ENCODE measurements at places on chromosomes 2 and 18.

DNA sequence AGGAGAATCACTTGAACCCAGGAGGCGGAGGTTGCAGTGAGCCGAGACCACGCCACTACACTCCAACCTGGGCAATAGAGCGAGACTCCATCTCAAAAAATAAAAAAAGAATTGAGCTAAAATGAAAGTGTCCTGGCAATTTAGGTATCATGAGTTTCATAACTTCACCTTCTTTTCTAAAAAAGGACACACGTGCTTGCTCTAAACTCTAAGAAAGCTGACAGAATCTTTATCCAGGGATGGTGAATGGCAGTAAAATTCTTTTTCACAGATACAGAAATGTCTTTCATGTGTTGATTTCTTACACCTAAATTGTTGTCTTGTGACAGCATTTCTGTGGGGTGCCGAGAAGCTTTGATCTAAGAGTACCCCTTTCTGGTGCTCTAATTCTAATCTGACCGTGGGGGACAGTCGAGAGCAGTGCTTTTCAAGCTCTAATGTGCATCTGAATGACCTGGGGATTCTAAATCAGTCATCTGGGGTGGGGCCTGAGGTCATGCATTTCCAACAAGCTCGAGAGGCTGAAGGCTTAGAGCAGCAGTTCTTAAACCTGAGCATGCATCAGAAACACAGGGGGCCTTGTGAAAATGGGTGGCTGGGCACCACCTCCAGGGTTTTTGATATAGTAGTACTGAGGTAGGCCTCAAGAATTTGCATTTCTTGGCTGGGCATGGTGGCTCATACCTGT, 42.1 kb upstream of the REL start:
- no peak for DNase-seq

DNA sequence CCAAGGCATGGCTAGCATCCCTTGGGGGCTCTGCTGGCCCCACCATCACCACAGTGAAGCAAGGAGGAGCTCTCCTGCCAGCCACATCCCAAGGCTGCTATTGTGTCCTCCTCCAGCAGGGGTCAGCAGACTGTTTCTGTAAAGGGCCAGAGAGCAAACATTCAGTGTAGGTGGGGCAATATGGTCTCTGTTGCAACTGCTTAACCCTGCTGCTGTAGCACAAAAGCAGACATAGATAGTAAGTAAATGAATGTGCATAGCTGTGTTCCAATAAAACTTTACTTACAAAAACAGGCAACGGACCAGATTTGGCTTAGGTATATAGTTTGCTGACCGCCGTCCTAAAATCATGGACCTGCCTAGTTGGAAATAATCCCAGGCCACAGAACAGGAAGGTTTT, 36.4 kb upstream of the ZBTB7C start:
- DNase-seq, result peak; percentile 33

DNA sequence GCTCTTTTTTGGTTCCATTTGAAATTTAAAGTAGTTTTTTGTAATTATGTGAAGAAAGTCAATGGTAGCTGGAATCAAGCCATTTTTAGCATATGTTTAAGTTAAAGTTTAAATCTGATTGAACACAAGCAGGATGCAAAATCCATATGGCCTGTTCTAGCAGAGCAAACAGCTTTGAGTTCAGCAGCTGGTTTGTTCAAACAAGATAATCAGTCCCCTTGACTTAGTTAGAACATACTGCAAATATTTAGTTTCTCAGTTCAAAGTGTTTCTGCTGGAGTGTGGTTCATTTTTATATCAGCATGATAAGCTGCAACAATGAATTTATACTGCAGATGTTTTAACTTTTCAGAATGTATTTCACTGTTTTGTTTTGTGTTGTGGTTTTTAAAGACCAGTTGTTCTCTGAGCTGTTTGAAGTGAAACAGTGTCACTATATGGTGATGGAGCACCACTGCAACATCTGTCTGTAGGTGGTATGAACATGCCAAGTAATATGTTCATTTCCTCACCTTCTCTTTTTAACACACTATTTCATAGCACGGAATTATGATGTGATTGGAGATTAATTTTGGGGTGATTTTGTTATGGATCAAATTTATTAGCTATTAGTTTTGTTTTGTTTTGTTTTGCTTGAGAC, 125.3 kb downstream of the COL4A4 start:
- no peak for DNase-seq

DNA sequence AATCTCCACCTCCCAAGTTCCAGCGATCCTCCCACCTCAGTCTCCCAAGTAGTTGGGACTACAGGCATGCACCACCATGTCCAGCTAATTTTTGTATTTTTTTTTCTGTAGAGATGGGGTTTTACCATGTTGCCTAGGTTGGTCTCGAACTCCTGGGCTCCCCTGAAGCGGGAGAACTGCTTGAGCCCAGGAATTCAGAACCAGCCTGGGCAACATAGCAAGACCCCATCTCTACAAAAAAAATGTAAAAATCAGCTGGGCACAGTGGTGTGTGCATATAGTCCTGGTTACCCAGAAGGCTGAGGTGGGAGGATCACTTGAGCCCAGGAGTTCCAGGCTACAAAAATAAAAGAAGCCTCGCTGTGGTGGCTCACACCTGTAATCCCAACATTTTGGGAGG, 12.0 kb upstream of the ZNF532 start:
- no peak for DNase-seq

- DNase-seq, result no peak
These were observed 22.3 kb downstream of the LRATD1 start for GRCh38 chr2:14654835-14655282.

DNA sequence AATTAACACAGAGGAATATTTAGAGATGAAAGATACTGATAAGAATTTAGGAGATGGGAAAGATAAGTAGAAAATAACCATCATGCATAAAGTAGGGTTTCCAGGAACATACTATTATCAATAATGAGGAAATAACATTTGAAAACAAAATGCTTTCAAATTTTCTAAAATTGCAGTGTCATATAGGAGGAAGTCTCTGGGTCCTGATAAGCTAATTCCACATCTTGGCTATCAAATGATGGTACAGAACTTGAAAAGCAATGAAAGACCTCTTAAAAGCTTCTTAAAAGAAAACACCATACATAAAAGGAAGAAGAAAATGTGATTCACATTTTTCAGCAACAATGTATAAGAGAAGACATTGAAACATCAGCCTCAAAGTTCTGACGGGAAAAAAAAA, 1024.8 kb downstream of the TSN start:
- DNase-seq, result no peak

DNA sequence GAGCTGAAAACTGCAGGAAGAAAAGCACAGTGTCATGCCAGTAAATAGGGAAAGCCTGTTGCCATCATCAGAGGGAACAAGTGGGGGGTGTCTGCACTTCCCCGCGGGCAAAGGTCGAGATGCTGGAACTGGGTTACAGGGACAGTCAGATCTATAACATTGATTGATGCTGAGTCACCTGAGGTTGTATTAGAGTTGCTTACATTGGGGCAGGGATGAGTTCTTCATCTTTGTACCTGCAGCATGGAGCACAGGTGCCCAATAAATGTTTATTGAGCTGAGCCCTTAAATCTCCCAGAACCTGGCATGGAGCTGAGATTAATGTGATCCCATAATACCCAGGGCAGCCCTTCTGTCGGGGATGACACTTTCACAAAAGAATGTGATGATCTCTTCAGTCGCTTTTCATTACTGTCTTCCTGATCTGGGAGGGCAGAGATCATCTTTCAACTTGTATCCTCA, 5.9 kb upstream of the RNF152 start:
- no peak for DNase-seq

DNA sequence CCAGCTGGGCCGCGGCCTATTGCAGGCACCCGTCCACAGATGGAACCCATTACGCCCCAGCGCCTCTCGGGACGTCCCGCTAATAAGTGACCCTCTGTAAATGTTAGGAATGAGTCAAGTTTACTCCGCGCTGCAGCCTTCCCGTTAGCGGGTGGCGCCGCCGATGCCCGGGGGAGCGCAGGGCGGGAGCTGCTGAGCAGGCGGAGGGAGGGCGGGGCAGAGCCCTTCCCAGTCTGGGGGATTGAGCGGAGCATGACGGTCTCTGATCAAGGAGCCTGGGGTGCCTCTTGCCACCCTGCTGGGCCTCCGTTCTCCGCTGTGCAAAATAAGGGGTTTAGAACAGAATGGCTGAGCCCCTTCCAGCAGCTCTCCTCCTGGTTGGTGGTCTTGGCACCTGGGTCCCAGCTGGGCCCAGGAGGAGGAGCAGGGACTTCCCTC, 10.5 kb downstream of the CROCC2 start:
- DNase-seq, result no peak

DNA sequence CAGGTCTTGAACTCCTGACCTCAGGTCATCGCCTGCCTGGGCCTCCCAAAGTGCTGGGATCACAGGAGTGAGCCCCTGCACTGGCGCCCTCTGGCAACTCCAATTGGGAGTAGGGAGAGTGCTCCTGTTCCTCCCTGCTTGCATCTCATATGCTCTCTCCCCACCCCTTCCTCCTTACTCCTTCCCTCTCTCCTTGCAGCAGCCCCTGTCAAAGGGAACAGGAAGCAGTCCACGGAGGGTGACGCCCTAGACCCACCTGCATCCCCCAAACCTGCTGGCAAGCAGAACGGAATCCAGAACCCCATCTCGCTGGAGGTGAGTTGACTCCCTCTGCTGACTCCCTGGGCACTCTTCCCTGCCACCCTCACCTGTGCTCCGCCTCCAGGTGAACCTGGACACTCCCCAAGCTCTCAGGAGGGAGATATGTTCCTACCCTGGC, 10.7 kb downstream of the ARID5A start:
- DNase-seq, result no peak

- DNase-seq, result no peak
These were observed 28.4 kb upstream of the RNU4ATAC start for GRCh38 chr2:121502246-121502645.

DNA sequence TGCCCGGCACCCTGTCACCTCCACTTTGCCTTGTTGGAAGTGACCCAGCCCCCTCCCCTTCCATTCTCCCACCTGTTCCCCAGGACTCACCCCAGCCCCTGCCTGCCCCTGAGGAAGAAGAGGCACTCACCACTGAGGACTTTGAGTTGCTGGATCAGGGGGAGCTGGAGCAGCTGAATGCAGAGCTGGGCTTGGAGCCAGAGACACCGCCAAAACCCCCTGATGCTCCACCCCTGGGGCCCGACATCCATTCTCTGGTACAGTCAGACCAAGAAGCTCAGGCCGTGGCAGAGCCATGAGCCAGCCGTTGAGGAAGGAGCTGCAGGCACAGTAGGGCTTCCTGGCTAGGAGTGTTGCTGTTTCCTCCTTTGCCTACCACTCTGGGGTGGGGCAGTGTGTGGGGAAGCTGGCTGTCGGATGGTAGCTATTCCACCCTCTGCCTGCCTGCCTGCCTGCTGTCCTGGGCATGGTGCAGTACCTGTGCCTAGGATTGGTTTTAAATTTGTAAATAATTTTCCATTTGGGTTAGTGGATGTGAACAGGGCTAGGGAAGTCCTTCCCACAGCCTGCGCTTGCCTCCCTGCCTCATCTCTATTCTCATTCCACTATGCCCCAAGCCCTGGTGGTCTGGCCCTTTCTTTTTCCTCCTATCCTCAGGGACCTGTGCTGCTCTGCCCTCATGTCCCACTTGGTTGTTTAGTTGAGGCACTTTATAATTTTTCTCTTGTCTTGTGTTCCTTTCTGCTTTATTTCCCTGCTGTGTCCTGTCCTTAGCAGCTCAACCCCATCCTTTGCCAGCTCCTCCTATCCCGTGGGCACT, 4.5 kb downstream of the RETREG2 start:
- no peak for DNase-seq

- DNase-seq, result no peak
These were observed 172.6 kb upstream of the STON1 start for GRCh38 chr2:48357351-48357750.

- DNase-seq, result no peak
These were observed 20.1 kb downstream of the CASP8 start for GRCh38 chr2:201280191-201281040.

GRCh38 chr2:96869281-96869821, 529 bp downstream of the SEMA4C start:
- DNase-seq, result no peak

DNA sequence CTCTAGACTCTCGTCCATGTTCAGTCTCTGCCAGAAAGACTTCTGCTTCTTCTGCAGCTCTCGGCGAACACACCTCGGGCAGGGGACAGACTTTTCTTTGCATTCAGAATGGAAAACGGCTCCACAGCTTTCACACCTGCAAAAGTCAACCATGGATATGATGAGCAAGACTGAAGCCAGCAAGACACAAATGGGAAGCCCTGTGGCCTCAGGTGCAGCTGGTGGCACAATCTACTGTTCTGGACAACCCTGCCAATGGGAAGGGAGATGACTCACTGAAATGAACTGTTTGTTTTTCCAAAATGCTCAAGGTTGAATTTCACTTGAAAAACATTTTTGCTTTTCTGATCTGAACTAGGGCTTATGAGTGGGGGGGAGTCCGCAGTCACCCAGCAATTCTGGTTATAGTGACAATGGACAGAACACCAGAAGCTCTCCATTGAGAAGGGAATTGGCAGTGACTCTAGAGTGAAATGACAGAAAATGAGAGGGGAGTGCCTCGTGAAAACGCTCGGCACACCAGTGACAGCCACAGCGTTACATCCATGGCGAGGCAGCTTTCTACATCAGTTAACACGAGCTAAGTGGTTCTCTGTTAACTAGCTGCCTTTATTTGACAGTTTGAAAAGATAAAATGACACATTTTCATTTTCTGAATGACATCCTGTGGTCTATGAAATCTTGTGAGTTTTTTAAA, 58.8 kb upstream of the FZD5 start:
- DNase-seq, result no peak

GRCh38 chr2:159380685-159381239, 94.3 kb upstream of the WDSUB1 start:
- no peak for DNase-seq

DNA sequence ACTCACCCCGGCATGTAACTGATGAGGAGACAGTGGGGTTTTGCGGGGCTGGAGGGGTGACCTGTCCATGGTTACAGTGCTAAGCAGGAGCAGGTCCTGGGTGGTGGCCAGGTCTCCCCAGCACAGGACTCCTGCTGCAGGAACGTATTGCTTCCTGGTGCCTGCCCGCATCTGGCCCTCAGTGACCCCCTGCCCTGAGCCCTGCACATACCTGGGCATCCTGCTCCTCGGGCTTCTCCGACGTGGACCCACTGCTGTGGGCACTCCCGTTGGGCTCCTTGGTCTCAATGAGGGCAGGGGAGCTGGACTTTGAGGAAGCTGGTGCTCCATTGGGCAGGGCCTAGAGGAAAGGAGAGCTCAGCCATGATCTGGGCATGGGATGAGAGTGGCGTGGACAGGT, 43.5 kb downstream of the CENPO start:
- no peak for DNase-seq

DNA sequence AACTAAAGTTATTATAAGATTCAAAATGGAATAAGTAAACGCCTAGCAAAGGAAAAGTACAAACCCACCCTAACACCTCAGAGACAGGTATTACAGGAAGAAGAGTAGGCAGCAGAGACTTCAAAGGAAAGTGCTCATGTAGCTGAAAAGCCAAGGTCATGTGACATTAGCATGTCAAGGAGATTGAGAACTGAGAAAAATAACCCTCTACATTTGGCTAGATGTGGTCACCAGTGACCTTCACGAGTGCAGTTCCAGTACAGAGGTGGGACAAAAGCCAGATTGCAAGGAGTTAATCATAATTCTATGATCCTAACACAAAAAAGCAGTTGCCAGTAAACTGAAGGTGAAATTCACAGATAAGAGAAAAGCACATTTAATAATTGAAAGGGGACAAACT, 252.7 kb downstream of the ZEB2 start:
- DNase-seq, result no peak

- DNase-seq, result no peak
These were observed 144.9 kb upstream of the SIX2 start for GRCh38 chr2:45154144-45154543.

- DNase-seq, result no peak
These were observed 159.5 kb downstream of the COL6A3 start for GRCh38 chr2:237254369-237254861.

GRCh38 chr2:179518830-179519229, 254.2 kb upstream of the SESTD1 start:
- DNase-seq, result no peak

GRCh38 chr2:110741491-110741980, 9.2 kb downstream of the ACOXL start:
- DNase-seq, result no peak

Measured in hippocampal formation (tissue), 2 donors.